Glomerular endothelial cell (primary cell): ENCODE measurements at places on chromosomes 12 and 14. TPM values are rescaled to one million over a fixed set of nuclear protein-coding genes. Genes with fewer than 3 reads are reported as not detected.
A peak's percentile ranks its signal among the peaks of the same experiment; 100 is the strongest.

- DNase-seq: no peak
These were observed 82.9 kb downstream of the PAPOLA start for GRCh38 chr14:96584907-96585671.

The KRT75 gene
- not detected in 2 replicates for total RNA-seq

The ALDH2 gene
- total RNA-seq: 40.3 and 69.5 TPM in 2 replicates

GRCh38 chr12:11070999-11071398 is 8.9 kb upstream of the TAS2R46 start:
- DNase-seq: no peak

The SIX6 gene
- total RNA-seq: not detected in 2 replicates

DNA sequence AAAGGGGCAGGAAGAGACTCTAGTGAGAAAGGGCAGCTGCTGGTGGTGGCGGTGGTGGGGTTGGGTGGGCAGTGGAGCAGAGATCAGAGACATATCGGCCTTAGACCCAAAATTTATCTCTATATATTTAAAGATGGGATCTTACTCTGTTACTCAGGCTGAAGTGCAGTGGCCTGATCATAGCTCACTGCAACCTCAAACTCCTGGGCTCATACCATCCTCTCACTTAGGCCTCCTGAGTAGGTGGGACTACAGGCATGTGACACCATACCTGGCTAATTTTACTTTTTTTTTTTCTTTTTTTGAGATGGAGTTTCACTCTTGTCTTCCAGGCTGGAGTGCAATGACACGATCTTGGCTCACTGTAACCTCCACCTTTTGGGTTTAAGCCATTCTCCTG is 18.6 kb upstream of the ITGA5 start:
- no peak for DNase-seq

GRCh38 chr12:104526320-104526719 is 69.6 kb downstream of the CHST11 start:
- DNase-seq: no peak

GRCh38 chr12:111991946-111992345 is 21.0 kb downstream of the TMEM116 start:
- no peak for DNase-seq

DNA sequence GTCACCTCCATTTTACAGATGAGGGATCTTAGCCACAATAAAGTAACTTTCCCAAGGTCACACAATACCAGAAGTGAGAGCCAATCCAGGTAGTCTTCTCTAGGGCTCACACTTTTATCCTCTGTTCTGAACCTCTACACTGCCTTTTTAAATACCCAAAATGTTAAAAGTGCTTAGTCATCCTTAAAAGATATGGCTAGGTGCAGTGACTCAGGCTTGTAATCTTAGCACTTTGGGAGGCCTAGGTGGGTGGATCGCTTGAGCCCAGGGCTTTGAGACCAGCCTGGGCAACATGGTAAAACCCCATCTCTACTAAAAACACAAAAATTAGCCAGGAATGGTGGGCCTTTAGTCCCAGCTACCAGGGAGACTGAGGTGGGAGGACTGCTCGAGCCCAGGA is 104.1 kb upstream of the PPP4R3A start:
- DNase-seq: no peak

GRCh38 chr12:76790564-76791552 is 26.9 kb downstream of the ZDHHC17 start:
- peak; percentile 12 for DNase-seq

GRCh38 chr12:19760611-19761010 is 321.3 kb downstream of the AEBP2 start:
- DNase-seq: no peak

DNA sequence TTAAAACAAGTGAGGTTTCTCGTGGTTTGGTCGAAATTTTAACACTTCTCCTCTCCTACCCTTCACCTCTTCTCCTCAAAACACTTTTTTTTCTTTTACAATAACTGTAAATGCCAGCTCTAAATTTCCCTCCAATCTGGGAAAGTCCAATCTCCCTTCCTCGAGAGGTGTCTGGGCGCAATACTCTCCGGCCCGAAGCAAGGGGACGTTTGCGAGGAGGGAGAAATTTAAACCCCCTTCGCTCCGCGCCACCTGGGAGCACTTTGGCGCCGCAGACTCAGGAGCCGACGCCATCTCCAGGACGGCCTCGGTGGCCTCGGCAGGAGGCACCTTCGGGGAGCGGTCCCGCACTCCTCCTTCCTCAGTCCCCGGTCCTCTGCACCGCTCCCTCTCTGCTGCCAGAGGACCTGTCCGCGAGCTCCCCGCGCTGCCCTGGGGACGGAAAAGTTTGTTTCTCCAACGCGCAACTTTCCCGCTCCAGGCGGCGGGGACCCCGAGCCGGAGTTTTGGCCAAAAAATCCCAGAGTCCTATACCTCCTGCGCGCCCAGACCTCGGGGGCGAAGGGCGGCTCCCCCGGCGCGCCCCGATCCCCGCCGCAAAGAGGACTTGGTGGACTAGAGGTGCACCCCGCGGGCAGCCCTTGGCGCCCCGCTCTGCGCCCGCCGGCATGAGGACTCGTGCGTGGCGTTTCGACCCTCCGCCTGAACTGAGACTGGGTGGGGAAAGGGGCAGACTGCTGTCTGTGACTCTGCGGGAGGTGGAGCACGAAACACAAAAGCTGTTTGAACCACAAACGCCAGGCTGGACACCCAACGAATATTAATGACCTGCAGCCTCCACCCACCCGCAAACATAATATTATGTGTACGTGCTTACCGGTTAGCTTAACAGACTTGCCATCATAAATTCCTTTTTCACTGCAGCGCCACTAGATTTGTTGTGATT is 95.2 kb upstream of the HMGA2 start:
- no peak for DNase-seq

The BCAT1 gene
- total RNA-seq: 117 and 130 TPM in 2 replicates

- DNase-seq: no peak
These were observed 119.1 kb upstream of the FAR2 start for GRCh38 chr12:29030006-29030405.

DNA sequence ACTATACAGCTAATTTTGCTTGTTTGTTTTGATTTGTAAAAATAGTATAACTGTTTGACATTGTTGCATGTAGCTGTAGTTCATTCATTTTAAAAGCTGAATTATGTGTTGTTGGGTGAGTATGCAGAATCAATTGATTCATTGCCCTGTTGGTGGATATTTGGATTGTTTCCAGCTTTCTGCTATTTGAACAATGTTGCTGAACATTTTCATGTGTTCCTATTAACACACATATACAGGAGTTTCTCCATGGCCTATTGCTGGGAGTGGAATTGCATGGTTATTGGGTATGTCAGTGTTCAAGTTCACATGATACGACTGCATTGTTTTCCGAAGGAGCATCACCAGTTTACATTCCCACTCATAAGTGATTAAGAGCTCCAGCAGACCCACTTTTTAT is 75.3 kb downstream of the SRGAP1 start:
- peak; percentile 18 for DNase-seq

DNA sequence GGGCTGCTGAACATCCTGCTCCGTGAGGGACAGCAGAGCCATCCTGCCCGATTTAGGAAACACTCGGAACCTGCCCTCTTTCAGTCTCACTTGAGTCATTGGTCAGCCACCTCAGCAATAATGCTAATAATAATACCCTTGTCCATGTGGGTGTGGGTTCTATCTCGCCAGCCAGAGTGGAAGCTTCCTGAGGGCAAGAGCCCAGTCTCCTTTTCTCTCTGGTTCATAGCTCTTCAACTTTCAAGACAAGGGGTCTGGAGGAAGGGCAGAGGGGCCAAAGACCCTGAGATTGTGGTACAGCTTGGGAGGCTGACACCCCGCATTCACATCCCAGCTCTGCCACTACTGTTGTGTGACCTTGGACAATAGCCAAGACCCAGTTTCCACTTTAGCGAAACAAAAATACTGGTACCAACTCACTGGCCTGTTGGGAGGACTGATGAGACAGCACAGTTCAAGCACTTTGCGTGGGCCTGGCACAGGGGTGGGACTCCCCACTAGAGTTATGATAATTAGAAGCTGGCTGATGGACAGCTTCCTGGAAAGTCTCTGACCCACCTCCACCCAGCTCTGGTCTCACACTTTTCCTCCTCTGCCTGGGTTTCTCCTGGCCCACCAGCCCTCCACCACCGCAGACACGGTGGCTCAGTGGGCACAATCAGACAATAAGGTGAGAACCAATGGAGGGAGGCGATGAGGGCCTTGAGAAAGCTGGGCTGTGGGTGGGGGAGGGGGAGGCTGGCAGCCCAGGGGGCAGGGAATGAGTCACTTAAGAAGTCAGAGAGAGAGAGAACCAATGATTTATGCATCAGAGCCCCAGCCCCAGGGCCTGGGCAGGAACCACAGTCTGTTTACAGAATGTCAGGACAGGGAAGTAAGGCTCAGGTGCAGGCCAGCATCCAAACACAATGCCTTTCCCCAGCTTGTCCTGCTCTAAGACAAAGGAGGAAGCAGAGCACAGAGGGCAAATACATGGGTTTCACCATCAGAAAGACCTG is 9.6 kb downstream of the FAIM2 start:
- DNase-seq: no peak

- DNase-seq: no peak
These were observed 36.1 kb upstream of the ANKRD9 start for GRCh38 chr14:102545461-102546265.

DNA sequence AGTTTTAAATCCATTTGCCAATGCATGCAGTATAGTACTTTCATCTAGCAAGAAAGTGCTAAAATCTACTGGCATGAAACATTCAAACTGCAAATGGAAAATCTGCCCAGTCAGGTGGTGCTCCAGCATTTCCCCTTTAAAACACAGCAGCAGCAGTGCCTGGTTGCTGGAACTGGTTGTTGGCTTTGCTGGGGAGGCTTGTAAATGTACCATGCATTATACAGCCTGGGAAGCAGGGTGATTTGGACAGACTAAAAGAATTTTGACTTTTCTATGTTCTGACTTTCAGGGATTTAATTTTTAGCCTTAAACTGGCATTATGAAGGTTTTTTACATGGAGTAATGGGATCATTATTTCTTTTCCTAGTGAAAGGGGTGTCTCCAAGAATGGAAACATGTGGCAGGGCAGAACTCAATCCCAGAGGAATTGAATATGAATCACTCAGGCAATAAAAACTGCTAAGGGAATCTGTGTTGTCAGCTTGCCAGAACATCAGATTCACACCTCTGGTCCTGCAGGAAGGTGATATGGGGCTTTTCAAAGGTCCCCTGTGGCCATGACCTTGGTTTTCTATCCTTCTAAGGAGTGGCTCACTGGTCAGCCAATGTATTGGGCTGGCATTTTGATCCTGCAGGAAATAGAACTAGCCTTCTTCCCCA is 9.0 kb upstream of the PAX9 start:
- no peak for DNase-seq

- DNase-seq: no peak
These were observed 100.3 kb downstream of the SAMD4A start for GRCh38 chr14:54667026-54667744.

The NTF3 gene
- total RNA-seq: 0.39 TPM in 1 of 2 replicates, not detected in the other

GRCh38 chr14:32259368-32260013 is 56.4 kb upstream of the RNU6-8 start:
- DNase-seq: no peak

The ARID4A gene
- total RNA-seq: 7.0 and 16.0 TPM in 2 replicates

The KCNC2 gene
- not detected in 2 replicates for total RNA-seq

The KCNH5 gene
- total RNA-seq: not detected in 2 replicates

DNA sequence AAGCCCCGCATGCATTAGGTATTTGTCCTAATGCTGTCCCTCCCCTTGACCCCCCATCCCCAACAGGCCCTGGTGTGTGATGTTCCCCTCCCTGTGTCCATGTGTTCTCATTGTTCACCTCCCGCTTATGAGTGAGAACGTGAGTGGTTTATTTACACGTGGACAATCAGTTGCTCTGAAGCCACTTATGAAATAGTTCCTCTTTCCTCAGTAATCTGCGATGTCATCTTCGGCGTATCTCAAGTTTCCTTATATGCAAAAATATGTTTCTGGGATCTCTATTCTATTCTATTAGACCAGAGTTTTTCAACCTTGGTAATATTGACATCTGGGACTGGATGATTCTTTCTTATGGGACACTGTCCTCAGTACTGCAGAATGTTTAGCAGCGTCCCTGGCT is 56.0 kb upstream of the DCD start:
- DNase-seq: no peak

DNA sequence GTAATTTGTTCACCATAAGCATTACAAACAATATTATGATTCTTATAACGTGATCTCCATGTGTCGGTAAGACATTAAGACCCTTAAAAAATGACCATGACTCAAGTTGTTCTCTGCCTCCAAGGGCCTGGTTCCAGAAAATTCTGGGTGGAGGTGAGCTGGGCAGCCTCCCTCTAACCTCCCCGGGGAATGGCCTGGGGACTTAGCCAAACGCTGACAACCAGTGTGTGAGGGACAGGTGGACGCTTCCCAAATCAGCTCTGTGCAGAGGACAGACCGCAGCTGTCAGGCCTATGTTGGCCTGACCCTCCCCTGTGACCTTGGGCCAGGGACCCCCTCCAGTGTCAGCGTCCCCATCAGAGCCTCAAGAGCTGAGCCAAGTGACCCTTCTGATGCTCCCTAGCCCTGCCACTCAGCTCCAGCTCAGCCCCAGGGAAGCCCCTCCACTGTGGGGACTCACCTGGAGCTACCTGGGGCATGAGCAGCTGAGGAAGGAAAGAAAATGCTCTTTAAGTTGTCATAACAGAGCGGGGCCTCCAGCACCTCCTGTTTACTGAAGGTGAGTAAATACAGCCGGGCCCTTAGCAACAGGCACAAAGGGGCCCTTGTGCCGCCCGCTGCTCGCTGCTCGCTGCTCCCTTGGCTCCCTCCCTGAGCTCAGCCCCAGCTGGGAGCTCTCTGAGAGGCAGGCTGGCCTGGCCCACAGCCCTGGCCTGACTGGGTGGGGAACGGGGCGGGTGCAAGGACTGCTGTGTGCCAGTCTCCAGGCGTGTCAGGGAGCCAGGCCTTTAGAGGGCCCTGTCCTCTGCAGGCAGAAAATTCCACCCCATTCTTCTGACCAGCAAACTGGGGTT is 116.6 kb downstream of the CALM1 start:
- DNase-seq: no peak

The ALDH1L2 gene
- total RNA-seq: 1.6 and 5.5 TPM in 2 replicates

DNA sequence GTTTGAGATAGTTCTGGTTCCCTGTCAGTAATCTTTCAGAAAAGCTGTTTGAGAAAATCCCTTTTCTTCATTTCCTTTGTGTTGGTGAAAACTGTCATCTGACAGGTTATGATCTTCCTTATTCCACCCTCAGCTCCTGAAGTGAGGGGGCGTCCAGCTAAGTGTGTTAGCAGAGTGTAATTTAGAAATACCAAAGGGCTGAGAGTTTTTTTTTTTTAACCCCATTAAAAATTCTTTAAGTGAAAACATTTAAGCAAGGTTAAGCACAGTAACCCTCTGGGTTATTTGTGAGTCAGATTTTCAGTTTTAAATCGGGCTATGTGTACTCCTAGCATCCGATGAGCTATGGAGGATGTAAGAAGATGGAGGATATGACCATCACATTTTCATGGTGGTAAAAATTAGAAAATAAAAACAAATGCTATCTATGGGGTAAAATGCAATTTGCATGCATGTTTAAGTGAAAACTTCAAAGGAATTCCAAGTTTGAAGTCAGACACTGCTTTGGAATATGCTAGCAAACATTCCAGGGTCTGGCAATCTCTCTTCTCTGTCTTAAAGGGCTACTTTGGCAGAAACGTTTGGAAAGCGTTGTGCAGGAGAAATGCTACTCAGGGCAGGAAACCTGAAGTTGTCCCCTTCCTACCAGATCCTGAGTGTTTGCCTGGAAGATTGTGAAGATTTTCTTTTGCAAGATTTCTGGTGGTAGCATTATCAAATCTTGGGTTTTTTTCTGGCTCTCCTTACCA is 197.0 kb upstream of the PRICKLE1 start:
- no peak for DNase-seq

The RNU4-1 gene
- total RNA-seq: under 0.01 TPM in 2 replicates
